ENCODE measurements at places on chromosomes 11 and 22. TPM values are rescaled to one million over a fixed set of nuclear protein-coding genes. Genes with fewer than 3 reads are reported as not detected.
A peak's percentile ranks its signal among the peaks of the same experiment; 100 is the strongest.

- no peak overlapping the region for H3K4me3 ChIP-seq
- DNase-seq: no peak
- peaks cover 11% of the 10 kb centered on the region for H3K36me3 ChIP-seq
- H3K4me1 ChIP-seq: no peaks in the 10 kb centered on the region
Observed at GRCh38 chr11:3753110-3753509, 44.2 kb downstream of the NUP98 start.

GRCh38 chr11:117808784-117809183 is 11.8 kb upstream of the DSCAML1 start:
- no peak overlapping the region for H3K4me3 ChIP-seq
- H3K27ac ChIP-seq: no peak overlapping the region
- H3K36me3 ChIP-seq: no peaks in the 10 kb centered on the region
- H3K4me1 ChIP-seq: peaks cover 15% of the 10 kb centered on the region

DNA sequence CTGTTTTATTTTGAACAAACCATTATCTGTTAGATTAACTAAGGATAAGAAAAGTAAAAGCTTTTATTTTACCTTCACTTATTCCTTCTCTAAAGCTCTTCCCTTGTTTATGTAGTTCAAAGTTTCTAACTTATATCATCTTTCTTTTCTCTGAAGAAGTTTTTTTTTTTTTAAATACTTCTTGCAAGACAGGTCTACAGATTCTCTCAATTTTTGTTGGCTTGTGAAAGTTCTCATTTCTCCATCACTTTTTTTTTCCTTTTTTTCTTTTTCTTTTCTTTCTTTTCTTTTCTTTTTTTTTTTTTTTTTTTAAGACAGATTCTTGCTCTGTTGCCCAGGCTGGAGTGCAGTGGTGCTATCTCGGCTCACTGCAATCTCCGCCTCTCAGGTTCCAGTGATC is 4.7 kb upstream of the TREH start:
- peaks cover 4% of the 10 kb centered on the region for H3K4me1 ChIP-seq
- H3K36me3 ChIP-seq: no peaks in the 10 kb centered on the region
- no peak overlapping the region for H3K27ac ChIP-seq
- H3K4me3 ChIP-seq: no peak overlapping the region

DNA sequence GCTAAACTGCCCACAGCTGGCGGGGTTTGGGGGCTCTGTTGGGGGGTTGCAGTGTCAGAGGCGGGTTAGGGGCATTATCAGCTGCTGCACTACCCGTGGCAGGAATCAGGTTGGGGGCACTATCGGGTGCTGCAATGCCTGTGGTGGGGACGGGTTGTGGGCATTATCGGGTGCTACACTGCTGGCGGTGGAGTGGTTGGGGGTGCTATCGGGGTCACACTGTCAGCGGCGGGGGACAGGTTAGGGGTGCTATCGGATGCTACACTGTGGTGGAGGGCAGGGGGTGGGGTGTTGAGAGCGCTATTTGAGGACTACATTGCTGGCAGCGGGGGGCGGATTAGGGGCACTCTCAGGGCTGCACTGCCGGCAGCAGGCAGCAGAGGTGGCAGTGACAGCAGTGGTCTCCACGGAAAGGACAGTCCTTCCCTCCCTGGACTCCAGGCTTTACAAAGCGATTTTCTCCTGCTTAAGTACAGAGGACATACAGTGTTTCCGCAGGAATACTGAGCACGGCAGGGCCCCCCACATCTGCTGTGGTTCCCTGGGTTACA is 119.5 kb upstream of the VPREB1 start:
- H3K27me3 ChIP-seq: peaks cover 23% of the 10 kb centered on the region
- H3K4me1 ChIP-seq: no peaks in the 10 kb centered on the region
- H3K36me3 ChIP-seq: no peaks in the 10 kb centered on the region
- H3K4me3 ChIP-seq: no peak overlapping the region

Gene OR8G1
- not detected for total RNA-seq

- H3K27ac ChIP-seq: no peak overlapping the region
- no peaks in the 10 kb centered on the region for H3K4me1 ChIP-seq
- no peaks in the 10 kb centered on the region for H3K36me3 ChIP-seq
- no peak for DNase-seq
- no peak overlapping the region for H3K4me3 ChIP-seq
Observed at GRCh38 chr11:70002433-70002832, 75.7 kb upstream of the ANO1 start.

DNA sequence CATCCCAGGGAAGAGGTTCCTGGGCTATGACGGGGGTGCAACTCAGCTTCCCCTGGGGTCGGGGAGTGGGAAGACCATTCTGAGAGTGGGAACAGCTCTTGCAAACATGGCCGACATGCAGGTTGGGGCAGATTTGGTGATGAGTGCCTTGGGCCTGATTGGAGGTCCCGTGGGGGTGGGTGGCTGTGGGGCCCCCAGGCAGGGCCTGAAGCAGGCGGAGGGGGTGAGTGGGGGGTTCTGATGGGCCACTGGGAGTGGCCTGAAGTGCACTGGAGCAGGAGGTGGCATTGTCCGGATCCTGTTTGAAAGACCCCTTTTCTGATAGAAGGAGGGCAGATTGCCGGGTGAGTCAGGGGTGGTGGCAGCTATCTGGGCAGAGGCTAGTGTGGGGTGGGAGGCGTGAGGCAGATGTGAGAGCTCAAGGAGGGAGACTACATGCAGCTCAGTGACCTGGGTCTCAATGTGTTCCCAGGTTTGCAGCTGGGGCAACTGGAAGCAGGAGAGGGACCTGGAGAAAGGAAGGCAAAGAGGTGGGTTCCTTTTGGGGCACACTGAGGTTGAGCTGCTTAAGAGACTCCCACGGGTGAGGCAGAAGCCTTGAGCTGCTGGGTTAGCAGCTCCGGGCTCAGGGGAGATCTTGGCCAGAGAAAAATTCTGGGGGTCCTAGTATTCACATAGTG is 15.1 kb downstream of the MYEOV start:
- peaks cover 16% of the 10 kb centered on the region for H3K4me1 ChIP-seq
- DNase-seq: no peak
- H3K36me3 ChIP-seq: no peaks in the 10 kb centered on the region
- no peaks in the 10 kb centered on the region for H3K27me3 ChIP-seq
- H3K4me3 ChIP-seq: no peak overlapping the region

Gene CBLIF
- total RNA-seq: not detected

- DNase-seq: no peak
- no peak overlapping the region for H3K27ac ChIP-seq
- H3K27me3 ChIP-seq: no peaks in the 10 kb centered on the region
- no peak overlapping the region for H3K4me3 ChIP-seq
Observed at GRCh38 chr22:43831561-43832392, 19.7 kb upstream of the EFCAB6 start.

DNA sequence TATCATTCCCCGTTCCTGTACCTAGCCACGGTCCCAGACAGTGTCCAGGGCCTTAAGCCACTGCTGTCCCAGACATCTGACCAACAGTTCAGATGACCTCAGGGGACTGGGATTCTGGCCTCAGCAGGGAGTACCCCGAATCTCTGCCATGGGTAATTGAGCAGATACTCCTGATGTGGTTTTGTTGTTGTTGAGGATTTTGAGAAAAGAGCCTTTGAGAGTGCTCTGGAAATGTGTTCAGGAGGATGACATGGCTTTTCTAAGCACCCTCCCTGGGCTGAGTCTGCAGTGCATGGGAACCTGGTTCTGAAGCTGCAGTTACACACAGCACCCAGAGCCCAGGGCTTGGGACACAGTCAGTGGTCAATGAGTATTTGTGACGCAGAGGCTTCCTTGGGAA is 30.4 kb downstream of the ADAMTS15 start:
- H3K36me3 ChIP-seq: no peaks in the 10 kb centered on the region
- H3K4me3 ChIP-seq: no peak overlapping the region
- no peak overlapping the region for H3K27ac ChIP-seq
- no peaks in the 10 kb centered on the region for H3K4me1 ChIP-seq

- DNase-seq: no peak
- H3K36me3 ChIP-seq: no peaks in the 10 kb centered on the region
- no peak overlapping the region for H3K4me3 ChIP-seq
- no peaks in the 10 kb centered on the region for H3K4me1 ChIP-seq
- H3K27me3 ChIP-seq: no peaks in the 10 kb centered on the region
- no peak overlapping the region for H3K27ac ChIP-seq
Observed at GRCh38 chr22:43823911-43824665, 12.0 kb upstream of the EFCAB6 start.

Gene KDM4D
- total RNA-seq: 0.57 TPM

Gene IFITM1
- 201 TPM for total RNA-seq

GRCh38 chr11:44989831-44990566 is 39.3 kb upstream of the TP53I11 start:
- H3K36me3 ChIP-seq: no peaks in the 10 kb centered on the region
- peaks cover 8% of the 10 kb centered on the region for H3K4me1 ChIP-seq
- no peaks in the 10 kb centered on the region for H3K27me3 ChIP-seq
- no peak overlapping the region for H3K4me3 ChIP-seq

DNA sequence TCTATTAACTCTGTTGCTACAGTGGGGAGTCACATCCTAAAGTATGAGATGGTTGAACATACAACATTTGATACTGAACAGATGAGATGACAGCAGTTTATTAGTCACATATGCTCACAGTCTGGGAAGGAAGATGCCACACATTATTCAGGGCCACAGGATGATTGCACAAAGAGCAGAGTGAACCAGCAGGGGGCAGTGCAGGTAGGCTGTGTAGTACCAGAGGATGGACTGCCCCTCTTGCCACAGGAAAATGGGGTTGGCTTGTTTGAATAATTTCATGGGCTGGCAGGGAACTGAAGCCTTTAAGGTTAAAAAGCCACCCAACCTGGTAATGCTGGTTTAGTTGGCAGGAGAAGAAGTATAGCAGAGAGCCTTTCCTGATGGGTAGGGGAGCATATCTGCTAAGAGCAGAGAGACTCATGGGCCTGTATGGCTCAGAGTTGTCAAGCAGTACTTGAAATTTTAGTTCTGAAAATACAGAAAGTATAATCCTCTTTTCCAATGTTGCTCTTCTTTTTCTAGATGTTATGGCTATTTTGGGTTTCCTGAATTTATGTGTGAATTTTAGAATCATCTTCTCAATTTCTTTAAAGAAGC is 180.4 kb upstream of the B3GAT1 start:
- H3K27me3 ChIP-seq: no peaks in the 10 kb centered on the region
- H3K4me3 ChIP-seq: no peak overlapping the region
- peak; percentile 36 for DNase-seq
- no peaks in the 10 kb centered on the region for H3K36me3 ChIP-seq

DNA sequence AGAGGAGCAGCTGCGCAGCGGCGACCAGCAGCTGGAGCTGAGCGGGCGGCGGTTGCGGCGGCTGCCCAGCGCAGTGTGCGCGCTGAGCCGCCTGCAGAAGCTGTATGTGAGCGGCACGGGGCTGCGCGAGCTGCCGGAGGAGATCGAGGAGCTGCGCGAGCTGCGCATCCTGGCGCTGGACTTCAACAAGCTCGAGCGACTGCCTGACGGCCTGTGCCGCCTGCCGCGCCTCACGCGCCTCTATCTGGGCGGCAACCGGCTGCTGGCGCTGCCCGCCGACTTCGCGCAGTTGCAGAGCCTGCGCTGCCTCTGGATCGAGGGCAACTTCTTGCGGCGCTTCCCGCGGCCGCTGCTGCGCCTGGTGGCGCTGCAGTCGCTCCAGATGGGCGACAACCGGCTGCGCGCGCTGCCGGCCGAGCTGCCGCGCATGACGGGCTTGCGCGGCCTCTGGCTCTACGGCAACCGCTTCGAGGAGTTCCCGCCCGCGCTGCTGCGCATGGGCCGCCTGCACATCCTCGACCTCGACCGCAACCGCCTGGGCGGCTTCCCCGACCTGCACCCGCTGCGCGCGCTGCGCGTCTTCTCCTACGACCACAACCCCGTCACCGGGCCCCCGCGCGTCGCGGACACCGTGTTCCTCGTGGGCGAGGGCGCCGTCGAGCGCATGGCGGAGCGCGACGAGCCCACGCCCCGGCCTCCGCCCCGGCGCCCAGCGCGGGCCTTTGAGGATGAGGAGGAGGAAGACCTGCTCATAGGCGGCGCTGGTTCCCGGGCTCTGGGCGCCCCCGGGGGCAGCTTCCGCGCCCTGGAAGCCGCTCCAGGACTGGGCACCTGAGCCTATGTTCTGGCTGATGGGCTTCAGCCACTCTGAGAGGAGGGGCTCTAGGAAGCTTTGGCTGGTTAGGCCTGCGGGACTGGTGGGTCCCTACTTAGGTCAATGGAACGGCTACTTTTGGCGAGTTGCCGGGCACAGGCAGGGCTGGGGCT is 787 bp downstream of the LRRC10B start:
- H3K27me3 ChIP-seq: peaks cover 3% of the 10 kb centered on the region
- DNase-seq: peak; percentile 68
- H3K36me3 ChIP-seq: no peaks in the 10 kb centered on the region
- no peaks in the 10 kb centered on the region for H3K4me1 ChIP-seq
- no peak overlapping the region for H3K27ac ChIP-seq
- no peak overlapping the region for H3K4me3 ChIP-seq

DNA sequence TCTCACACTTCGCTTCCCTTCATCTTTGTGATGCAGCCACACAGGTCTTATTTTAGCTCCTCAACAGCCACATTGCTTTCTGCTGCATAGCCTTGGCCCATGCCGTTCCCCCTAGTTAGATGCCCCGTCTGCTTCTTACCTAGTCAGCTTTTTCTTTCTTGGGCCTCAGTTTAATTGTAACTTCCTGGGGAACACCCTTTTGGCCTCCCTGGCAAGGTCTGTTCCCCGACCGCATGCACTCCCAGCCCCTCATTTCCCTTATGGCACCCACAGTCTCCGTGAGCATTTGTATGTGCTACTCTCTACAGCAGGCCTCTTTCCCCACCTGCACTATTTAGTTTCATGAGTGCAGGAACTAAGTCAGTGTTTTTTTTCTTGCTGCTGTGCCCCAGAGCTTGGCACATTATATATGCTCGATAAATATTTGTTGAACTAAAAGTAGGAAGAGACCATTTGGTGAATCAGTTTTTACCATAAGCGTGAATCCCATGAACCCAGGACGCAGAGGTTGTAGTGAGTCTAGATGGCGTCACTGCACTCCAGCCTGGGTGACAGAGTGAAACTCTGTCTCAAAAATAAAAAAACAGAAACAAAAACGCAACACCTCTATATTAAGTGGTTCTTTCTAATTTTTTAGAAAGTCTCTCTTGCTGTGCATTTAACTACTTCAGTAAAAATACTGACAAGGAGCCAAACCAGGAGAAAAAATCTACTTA is 38.5 kb downstream of the TNRC6B start:
- H3K27ac ChIP-seq: peak overlapping the region; percentile 73
- no peaks in the 10 kb centered on the region for H3K27me3 ChIP-seq
- H3K4me3 ChIP-seq: no peak overlapping the region

Gene MS4A4A
- 0.26 TPM for total RNA-seq

DNA sequence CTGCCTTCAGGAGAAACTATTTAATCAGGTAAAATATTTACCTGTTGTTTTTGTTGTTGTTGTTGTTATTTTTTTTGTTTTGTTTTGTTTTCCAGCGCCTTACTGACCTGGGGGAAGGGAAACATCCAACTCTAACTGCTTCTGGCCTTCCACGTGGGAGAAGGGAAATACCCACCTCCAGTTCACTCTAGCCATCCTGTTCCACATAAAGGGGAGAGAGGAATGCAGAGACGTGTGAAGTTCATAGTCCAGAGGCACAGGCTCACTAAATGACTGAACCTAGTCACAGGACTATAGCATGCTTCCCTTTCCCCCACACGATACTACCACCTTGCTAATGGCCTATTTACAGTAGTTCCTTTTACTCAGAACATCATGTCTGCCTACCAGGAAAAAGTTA is 72.4 kb upstream of the VSTM5 start:
- H3K36me3 ChIP-seq: no peaks in the 10 kb centered on the region
- H3K27ac ChIP-seq: no peak overlapping the region
- no peak for DNase-seq
- peaks cover 4% of the 10 kb centered on the region for H3K27me3 ChIP-seq

GRCh38 chr11:22084056-22084455 is 108.8 kb upstream of the ANO5 start:
- no peaks in the 10 kb centered on the region for H3K36me3 ChIP-seq
- no peak for DNase-seq
- no peaks in the 10 kb centered on the region for H3K27me3 ChIP-seq
- no peak overlapping the region for H3K27ac ChIP-seq
- H3K4me1 ChIP-seq: no peaks in the 10 kb centered on the region
- no peak overlapping the region for H3K4me3 ChIP-seq

GRCh38 chr11:47979378-47980087 is 826 bp upstream of the PTPRJ start:
- H3K36me3 ChIP-seq: no peaks in the 10 kb centered on the region
- DNase-seq: no peak
- peaks cover 30% of the 10 kb centered on the region for H3K4me1 ChIP-seq
- peak overlapping the region; percentile 8 for H3K27ac ChIP-seq

All from T-cell (primary cell).